ENCODE measurements at places on chromosomes 6 and 20. TPM values are rescaled to one million over a fixed set of nuclear protein-coding genes. Genes with fewer than 3 reads are reported as not detected.

GRCh38 chr20:59783641-59784010 is 149.8 kb downstream of the SYCP2 start:
- H3K27me3 ChIP-seq: no peaks in the 10 kb centered on the region
- H3K27ac ChIP-seq: no peak overlapping the region
- no peak overlapping the region for H3K4me3 ChIP-seq
- no peaks in the 10 kb centered on the region for H3K4me1 ChIP-seq

The NKX2-2 gene
- total RNA-seq: not detected

The SPATS1 gene
- not detected for total RNA-seq

- peak; percentile 78 for DNase-seq
- peak overlapping the region; percentile 36 for H3K4me3 ChIP-seq
- H3K27ac ChIP-seq: peak overlapping the region; percentile 60
- H3K27me3 ChIP-seq: no peaks in the 10 kb centered on the region
- H3K4me1 ChIP-seq: peaks cover 39% of the 10 kb centered on the region
- H3K36me3 ChIP-seq: no peaks in the 10 kb centered on the region
Observed at GRCh38 chr20:17610566-17611289, 40.9 kb downstream of the DSTN start.

- H3K4me1 ChIP-seq: peaks cover 14% of the 10 kb centered on the region
- no peak for DNase-seq
- peak overlapping the region; percentile 47 for H3K4me3 ChIP-seq
Observed at GRCh38 chr6:37101991-37102298, 68.0 kb upstream of the PIM1 start.

DNA sequence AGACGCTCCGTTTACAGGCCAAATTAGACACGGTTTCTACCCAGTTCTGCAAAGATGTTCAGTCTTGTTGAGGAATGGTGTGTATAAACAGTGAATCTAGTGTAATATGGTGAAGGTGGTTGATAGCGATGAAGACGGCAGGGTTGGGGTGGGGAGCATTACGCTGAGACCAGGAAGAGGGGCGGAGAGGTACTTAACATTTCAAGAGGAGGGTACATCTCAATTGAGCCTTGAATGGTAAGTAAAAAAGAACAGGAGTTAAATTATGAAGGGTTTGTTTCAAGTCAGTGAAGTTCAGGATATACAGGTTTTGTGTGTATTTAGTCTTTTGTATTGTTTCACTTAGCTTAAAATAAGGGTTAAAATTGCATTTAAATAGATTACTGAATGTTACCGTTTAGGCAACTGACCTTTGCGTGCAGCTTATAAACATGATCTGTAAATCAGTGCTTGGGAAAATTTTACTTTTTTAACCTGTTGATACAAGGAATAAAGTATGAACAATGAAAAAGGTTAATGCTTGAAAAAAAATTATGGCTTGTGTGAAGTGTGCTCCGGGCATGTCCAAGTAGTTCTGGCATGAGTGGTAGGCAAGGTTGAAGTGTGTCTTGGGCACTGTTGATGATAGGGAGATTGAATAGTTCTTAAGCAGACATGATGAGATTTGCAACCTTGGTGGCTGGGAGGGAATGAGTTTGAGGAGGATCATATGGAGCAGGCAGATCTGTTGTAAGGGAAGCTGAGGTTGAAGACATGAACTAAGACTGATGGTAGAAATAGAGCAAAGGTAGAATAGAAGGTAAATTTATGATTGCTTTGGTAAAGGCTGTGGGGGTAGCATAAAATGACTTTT is 842 bp downstream of the POLR1C start:
- peak overlapping the region; percentile 96 for H3K27ac ChIP-seq
- peak overlapping the region; percentile 100 for H3K4me3 ChIP-seq
- no peaks in the 10 kb centered on the region for H3K27me3 ChIP-seq

The DZANK1 gene
- total RNA-seq: 3.5 TPM

The STMND1 gene
- total RNA-seq: not detected

The HMGCLL1 gene
- total RNA-seq: not detected
